ENCODE measurements at places on chromosomes 5 and 9. TPM values are rescaled to one million over a fixed set of nuclear protein-coding genes. Genes with fewer than 3 reads are reported as not detected.
A peak's percentile ranks its signal among the peaks of the same experiment; 100 is the strongest.

Gene IL17B
- total RNA-seq, result not detected

DNA sequence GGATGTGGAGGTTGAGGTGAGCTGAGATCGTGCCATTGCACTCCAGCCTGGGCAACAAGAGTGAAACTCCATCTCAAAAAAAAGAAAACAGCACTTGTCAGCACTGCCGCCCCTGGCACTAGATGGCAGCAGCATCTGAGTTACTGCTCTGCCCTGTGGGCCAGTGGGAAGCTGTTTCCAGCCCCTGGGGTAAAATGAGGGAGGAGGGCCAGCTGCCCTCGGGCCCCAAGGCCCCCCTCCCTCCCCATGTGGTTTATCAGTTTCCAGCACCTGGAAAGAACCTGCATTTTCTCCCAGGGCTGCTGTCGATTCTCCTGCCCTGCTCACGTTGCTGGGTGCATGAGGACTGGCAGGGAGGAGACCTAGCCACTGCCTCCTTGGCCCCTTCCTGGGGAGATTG is 13.2 kb upstream of the CEL start:
- no peak for DNase-seq
- H3K4me3 ChIP-seq, result no peak overlapping the region
- no peaks in the 10 kb centered on the region for H3K27me3 ChIP-seq

Gene GLDC
- 11.8 TPM for total RNA-seq

DNA sequence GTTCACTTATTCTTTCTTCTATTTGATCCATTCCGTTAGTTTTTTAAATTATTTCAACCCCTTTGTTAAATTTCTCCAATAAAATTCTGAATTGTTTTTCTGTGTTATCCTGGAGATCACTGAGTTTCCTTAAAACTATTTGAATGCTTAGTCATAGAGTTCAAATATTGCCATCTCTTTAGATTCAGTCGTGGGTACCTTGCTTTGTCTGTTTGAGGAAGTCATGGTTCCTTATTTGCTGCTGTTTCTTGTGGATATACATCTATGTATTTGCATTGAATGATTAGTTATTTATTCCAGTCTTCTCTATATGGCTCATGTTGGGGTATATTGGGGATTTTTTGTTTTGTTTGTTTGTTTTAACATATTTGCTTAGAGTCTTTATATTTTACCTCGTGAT is 80.6 kb downstream of the HINT1 start:
- no peaks in the 10 kb centered on the region for H3K36me3 ChIP-seq
- H3K27ac ChIP-seq, result no peak overlapping the region
- no peak overlapping the region for H3K4me3 ChIP-seq
- no peaks in the 10 kb centered on the region for H3K4me1 ChIP-seq
- H3K27me3 ChIP-seq, result no peaks in the 10 kb centered on the region

- H3K36me3 ChIP-seq, result no peaks in the 10 kb centered on the region
- H3K27me3 ChIP-seq, result peaks cover 9% of the 10 kb centered on the region
- no peak for DNase-seq
Observed at GRCh38 chr5:153157156-153157555, 333.3 kb upstream of the GRIA1 start.

GRCh38 chr5:116571568-116572349 is 2.9 kb downstream of the SEMA6A start:
- H3K27me3 ChIP-seq, result no peaks in the 10 kb centered on the region
- peaks cover 36% of the 10 kb centered on the region for H3K4me1 ChIP-seq
- H3K27ac ChIP-seq, result peak overlapping the region; percentile 82
- DNase-seq, result no peak

DNA sequence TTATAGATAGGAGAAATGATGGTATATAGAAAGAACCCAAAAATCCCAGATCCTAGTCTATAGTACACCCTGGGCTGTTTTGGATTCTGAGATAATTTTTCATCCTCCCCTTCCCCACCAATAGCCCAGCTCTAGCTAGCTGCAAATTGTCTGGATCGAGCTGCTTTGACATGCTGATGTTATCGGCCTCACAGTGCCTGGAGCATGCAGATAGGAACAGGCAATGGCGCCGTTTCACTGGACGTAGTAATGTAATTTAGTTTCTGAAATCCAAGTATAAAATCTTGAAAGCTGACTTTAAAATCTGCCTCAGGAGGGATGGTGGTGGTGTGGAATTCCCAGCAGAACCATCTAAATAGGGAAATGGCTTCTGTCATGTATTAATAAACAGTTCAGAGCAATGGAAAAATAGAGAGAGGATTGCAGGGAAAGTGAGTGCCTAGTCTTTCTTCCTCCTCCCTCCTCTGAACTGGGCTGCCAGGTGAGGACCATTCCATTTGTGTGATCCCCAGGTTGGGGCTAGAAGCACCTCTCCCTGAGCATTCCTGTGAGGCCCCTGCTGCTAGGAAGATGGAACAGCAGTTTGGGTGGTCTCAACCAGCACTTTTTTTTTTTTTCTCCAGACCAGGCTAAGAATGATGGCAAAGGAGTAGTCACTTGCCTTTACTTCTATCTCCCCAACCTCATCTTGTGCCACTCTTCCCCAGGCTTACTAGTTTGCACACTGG is 31.9 kb downstream of the FAM219A start:
- no peak overlapping the region for H3K4me3 ChIP-seq
- H3K4me1 ChIP-seq, result no peaks in the 10 kb centered on the region
- H3K27ac ChIP-seq, result no peak overlapping the region
- H3K36me3 ChIP-seq, result no peaks in the 10 kb centered on the region
- no peaks in the 10 kb centered on the region for H3K27me3 ChIP-seq

DNA sequence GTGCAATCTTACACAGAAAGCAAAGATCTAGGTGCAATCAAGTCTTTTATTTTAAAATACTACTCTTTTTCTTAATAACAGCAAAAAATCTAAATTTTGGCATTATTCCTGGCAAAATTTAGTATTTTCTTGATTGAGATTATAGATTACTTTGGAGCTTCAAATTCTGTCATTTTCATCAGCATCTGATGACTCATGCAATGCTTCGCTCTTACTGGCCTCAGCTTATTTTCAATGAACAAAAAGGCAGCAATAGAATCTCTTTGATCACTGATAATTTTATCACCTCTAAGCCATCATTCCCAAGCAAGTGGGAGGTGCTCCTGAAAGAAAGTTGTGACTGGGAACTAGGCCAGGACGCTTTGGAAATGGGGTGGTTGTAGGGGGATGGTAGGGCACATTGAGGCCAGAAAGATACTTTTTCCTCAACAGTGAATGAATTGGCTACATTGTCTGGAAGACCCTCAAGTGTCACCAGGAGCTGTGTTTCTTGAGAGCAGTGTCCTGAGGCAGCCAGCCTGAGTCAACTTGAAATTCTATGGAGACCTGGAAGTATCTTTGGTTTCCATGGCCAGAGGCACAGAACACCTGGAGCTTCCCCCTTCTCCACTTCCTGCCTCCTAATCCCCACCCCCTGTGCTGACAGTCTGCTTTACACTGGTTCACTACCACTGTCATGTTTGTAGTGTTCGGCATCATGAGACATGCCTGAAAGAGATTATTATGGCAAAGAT is 46.9 kb upstream of the APC start:
- no peak for DNase-seq
- H3K4me3 ChIP-seq, result no peak overlapping the region
- H3K27me3 ChIP-seq, result no peaks in the 10 kb centered on the region
- peaks cover 26% of the 10 kb centered on the region for H3K4me1 ChIP-seq
- no peak overlapping the region for H3K27ac ChIP-seq

Gene LRRC70
- total RNA-seq, result 1.1 TPM

- no peak for DNase-seq
- H3K36me3 ChIP-seq, result no peaks in the 10 kb centered on the region
- H3K4me3 ChIP-seq, result no peak overlapping the region
- H3K27me3 ChIP-seq, result no peaks in the 10 kb centered on the region
- H3K4me1 ChIP-seq, result no peaks in the 10 kb centered on the region
Observed at GRCh38 chr5:25488119-25488518, 843.3 kb upstream of the CDH10 start.

Gene SEPTIN8
- 62.7 TPM for total RNA-seq

- DNase-seq, result no peak
- H3K4me1 ChIP-seq, result no peaks in the 10 kb centered on the region
- peaks cover 9% of the 10 kb centered on the region for H3K36me3 ChIP-seq
- H3K27me3 ChIP-seq, result no peaks in the 10 kb centered on the region
- no peak overlapping the region for H3K4me3 ChIP-seq
- H3K27ac ChIP-seq, result no peak overlapping the region
Observed at GRCh38 chr5:128426090-128426534, 111.9 kb downstream of the FBN2 start.

- peaks cover 16% of the 10 kb centered on the region for H3K36me3 ChIP-seq
- H3K27ac ChIP-seq, result no peak overlapping the region
- H3K27me3 ChIP-seq, result no peaks in the 10 kb centered on the region
- no peak for DNase-seq
- H3K4me1 ChIP-seq, result no peaks in the 10 kb centered on the region
Observed at GRCh38 chr5:14503681-14504331, 77.8 kb upstream of the OTULINL start.

Gene IRX2
- 31.4 TPM for total RNA-seq

Gene ADAMTS6
- total RNA-seq, result 3.0 TPM

GRCh38 chr9:81053298-81054025 is 635.9 kb downstream of the TLE1 start:
- H3K36me3 ChIP-seq, result no peaks in the 10 kb centered on the region
- DNase-seq, result no peak
- H3K4me3 ChIP-seq, result no peak overlapping the region
- no peaks in the 10 kb centered on the region for H3K27me3 ChIP-seq
- H3K4me1 ChIP-seq, result no peaks in the 10 kb centered on the region

DNA sequence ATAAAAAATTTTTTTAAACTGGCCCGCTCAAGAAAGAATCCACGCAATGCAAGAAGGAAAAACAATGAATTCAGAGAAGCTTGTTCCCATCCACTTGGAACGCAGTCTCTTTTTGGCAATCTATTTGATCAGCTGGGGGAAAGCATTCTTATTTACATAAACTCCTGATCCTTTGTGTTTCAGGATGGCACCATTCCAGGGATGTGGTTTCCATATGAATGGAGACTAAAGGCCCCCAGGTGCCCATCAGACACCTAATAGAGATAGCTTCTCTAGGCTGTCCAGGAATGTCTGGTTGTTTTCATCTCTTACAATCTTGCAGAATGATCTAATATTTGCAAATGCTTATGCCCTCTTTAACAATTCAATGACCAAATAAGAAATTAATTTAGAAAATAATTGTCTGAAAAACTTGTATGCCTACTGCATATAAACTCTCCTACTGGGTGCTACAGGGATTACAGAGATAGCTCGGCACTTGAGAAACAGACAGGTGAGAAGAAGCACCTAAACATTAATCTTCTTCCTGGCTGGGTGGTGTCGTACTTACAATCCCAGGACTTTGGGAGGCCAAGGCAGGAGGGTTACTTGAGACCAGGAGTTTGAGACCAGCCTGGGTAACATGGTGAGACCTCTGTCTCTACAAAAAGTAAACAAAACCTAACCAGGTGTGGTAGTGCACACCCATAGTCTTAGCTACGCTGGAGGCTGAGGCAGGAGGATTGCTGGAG is 3.0 kb upstream of the RASGRF2 start:
- H3K27ac ChIP-seq, result no peak overlapping the region
- no peak for DNase-seq
- H3K4me3 ChIP-seq, result no peak overlapping the region
- H3K4me1 ChIP-seq, result peaks cover 4% of the 10 kb centered on the region

Gene TSC1
- total RNA-seq, result 58.9 TPM

- peak; percentile 20 for DNase-seq
- H3K4me3 ChIP-seq, result peak overlapping the region; percentile 27
- no peaks in the 10 kb centered on the region for H3K27me3 ChIP-seq
Observed at GRCh38 chr9:69149321-69149807, 24.7 kb upstream of the TJP2 start.

Gene CARTPT
- 0.43 TPM for total RNA-seq

GRCh38 chr9:93391898-93392297 is 59.6 kb upstream of the FAM120A start:
- H3K27ac ChIP-seq, result no peak overlapping the region
- H3K4me3 ChIP-seq, result no peak overlapping the region
- DNase-seq, result no peak
- no peaks in the 10 kb centered on the region for H3K36me3 ChIP-seq

DNA sequence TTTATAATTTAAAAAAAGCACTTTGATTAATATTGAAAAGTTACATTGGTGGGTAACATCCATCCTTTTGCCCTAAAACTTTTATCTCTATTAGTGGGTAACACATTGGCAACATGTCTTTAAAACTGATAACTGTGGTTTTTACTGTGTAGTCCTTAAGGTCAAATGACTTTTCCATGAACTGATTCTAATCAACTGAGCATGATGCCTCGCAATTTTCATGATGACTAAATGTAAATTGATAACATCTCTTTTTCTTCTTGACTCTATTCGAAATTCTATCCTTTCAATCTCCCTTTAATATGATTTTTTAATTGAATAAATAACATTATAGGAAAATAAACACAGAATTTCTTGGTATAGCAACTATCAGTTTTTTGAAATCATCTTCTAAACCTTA is 6.3 kb upstream of the IL5 start:
- no peak for DNase-seq
- H3K27ac ChIP-seq, result no peak overlapping the region
- H3K4me3 ChIP-seq, result no peak overlapping the region
- H3K4me1 ChIP-seq, result peaks cover 4% of the 10 kb centered on the region
- H3K27me3 ChIP-seq, result no peaks in the 10 kb centered on the region

DNA sequence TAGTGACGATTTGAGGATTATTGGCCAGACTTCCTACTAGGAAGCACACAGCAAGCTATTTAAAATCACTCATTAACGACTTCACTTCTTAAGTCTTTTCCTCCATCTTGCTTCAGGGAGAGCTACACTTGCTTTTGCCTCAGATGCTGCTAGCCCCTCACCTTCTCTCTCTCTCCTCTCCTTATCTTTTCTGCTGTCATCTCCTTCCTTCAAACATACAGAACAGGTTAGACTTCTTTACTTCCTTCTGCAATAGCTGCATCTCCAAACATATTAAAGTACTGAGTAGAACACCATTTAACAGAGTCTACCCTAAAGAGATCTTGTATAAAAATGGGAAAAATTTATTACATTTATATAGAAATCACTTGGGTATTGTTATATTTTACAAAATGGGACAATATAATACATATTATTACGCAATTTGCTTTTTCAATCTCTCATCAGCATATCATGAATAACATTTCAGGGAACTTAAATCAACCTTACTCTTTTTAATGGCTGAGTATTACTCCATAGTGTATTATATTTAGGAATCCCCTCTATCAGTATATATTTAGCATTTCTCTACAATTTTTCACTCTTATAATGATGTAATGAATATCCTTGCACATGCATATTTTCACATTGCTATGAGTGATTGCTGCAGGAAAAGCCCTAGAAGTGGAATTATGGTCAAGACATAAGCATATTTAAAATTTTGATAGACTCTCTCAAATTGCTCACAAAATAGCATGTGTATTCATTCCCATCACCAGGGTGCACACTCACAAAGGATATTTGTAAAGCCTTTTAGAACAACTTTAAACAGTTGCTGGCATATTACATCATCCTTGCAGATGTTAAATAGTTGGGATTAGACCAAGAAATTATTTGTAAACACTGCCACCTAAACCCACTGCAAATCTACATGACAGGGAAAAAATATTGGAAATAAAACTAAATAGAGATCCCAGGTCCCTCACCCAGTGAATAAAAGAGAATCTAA is 164.5 kb upstream of the NFIB start:
- no peak for DNase-seq
- H3K27me3 ChIP-seq, result no peaks in the 10 kb centered on the region
- no peak overlapping the region for H3K27ac ChIP-seq
- H3K4me1 ChIP-seq, result peaks cover 5% of the 10 kb centered on the region

Gene KCNV2
- not detected for total RNA-seq

- no peak overlapping the region for H3K4me3 ChIP-seq
- no peak overlapping the region for H3K27ac ChIP-seq
- peaks cover 42% of the 10 kb centered on the region for H3K4me1 ChIP-seq
- H3K36me3 ChIP-seq, result no peaks in the 10 kb centered on the region
- H3K27me3 ChIP-seq, result no peaks in the 10 kb centered on the region
Observed at GRCh38 chr5:127957183-127957582, 126.4 kb upstream of the SLC12A2 start.
